ENCODE measurements at places on chromosomes 6 and 20.

DNA sequence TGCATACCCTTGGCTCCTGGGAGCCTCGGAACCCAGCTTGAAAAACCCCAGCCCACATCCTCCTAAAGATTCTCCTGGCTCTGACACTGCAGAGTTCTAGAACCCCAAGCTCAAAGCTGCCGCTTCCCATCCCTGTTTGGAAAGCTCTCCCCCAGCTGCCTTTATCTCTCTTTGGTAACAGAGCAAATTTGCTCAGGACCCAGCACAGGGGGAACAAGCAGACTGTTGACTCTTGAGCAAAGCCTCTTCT, 38.9 kb downstream of the HNF4A start:
- no peak for DNase-seq

DNA sequence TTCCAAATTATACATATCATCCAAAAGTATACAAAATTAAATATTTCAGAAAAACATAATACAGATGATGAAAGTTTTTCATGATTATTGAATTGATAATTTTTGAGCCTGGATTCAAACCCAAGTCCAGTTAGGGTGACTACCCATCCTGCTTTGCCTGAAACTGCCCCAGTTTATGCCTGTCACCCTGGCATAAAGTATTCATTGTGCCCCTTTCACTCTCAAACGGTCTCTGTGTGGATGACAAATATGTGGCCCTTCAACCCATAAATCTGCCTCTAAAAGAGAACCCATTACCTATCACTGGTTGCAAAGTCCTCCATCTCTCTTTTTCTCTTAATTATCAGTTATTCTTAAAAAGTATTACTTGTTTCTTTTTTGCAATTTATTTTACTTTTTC, 553.7 kb upstream of the JARID2 start:
- DNase-seq, result no peak

DNA sequence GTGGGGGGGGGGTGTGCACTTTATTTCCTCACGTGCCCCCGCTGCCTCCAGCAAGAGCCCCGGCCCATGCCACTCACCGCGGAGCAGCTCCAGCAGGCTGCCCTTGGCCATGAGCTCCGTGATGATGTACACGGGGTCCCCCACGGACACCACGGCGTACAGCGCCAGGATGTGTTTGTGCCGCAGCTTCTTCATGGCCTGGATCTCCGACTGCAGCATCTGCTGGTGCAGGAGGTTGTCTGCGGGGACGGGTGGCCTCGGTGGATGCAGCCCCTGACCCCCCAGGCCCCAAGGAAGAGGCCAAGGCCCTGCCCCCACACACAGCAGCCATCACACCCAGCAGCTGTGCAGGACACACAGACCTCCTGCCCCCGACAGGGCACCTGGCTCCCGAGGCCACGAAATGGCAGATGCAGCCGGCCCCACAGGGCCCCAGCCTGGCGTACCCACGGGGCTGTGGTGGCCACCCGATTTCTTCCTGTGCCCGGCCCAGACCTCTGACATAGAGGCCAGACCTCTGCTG, 4.7 kb downstream of the PTK6 start:
- peak; percentile 58 for DNase-seq

- no peak for DNase-seq
Observed at GRCh38 chr6:113365191-113365590, 492.0 kb upstream of the MARCKS start.

GRCh38 chr6:37110500-37111461, 59.2 kb upstream of the PIM1 start:
- DNase-seq, result no peak

DNA sequence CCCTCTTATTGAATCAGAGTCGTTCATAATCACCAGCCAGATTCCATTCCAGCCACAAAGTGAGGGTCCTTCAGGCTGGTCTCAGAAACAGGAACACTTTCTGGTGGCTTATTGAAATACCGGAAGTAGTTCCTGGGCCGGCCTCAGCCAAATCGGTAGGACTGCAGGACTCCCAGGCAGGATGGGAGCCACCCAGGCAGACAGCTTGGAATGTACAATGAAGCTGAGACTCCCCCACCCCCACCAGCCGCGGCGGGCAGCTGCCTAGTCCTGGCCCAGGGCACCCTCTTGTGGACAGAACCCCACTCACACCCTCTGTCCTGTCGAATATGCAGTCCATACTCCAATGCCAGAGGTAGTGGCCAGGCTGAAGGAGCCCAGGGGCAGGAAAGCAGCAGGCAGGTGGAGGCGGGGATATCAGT, 43.8 kb downstream of the MDFI start:
- DNase-seq, result peak; percentile 92

GRCh38 chr6:54907355-54907754, 60.8 kb downstream of the FAM83B start:
- DNase-seq, result no peak

GRCh38 chr6:5516036-5516435, 254.7 kb downstream of the FARS2 start:
- DNase-seq, result no peak

DNA sequence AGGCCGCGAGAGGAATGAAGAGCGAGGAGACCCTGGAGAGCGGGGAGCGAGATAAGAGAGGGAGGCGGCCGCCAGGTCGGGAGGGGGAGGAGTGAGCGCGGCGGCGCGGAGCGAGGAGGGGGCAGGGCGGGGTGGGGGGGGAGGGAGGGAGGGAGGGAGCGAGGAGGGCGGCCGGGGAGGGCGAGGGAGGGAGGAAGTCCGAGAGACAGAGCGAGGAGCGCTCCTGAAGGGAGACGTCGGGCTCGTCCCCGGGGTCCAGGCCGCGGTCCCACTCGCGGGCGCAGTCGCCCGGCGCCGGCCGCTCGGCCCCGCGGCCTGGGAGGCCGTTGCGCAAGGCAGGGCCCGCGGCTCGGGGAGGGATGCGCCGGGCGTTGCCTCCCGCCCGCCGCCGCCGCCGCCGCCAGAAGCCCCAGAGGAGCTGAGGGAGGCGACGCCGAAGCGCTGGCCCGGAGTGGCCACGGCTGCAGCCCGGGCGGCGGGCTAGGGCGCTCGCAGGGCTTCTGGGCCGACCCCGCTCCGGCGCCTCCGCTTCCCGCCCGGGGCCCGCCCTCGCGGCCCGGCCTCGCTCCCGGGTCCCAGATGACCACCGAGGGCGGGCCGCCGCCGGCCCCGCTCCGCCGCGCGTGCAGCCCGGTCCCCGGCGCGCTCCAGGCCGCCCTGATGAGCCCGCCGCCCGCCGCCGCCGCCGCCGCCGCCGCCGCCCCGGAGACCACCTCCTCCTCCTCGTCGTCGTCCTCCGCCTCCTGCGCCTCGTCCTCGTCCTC, at the start of gene FOXF2:
TSS of gene FOXF2 (plus strand) at position 208 of the 764 bp plus-strand sequence. CDS start at position 580, 372 bp downstream.
- no peak for DNase-seq

- DNase-seq, result no peak
Observed at GRCh38 chr6:4896401-4896800, 107.4 kb downstream of the RPP40 start.
